Forelimb muscle (tissue), 1 donor: ENCODE measurements at places on chromosomes 13 and 19. TPM values are rescaled to one million over a fixed set of nuclear protein-coding genes. Genes with fewer than 3 reads are reported as not detected.

TMEM272 gene
- polyA plus RNA-seq = 0.29 TPM

PCDH9 gene
- polyA plus RNA-seq = 2.1 TPM

SLC6A16 gene
- polyA plus RNA-seq = 1.0 TPM

CEACAM18 gene
- polyA plus RNA-seq = not detected

CYP4F12 gene
- 0.62 TPM for polyA plus RNA-seq

C19orf38 gene
- polyA plus RNA-seq = 3.0 TPM

CTXN1 gene
- polyA plus RNA-seq = 2.0 TPM

LTBP4 gene
- 239 TPM for polyA plus RNA-seq

PRODH2 gene
- not detected for polyA plus RNA-seq

ATP12A gene
- not detected for polyA plus RNA-seq

SHISA7 gene
- 0.14 TPM for polyA plus RNA-seq

SPRY2 gene
- 67.8 TPM for polyA plus RNA-seq

AMH gene
- 6.1 TPM for polyA plus RNA-seq

GRCh38 chr13:37109051-37109678, 3.7 kb upstream of the CSNK1A1L start:
- peak; percentile 90 for DNase-seq

- no peak for DNase-seq
These were observed 1137.7 kb downstream of the UQCRFS1 start for GRCh38 chr19:28075229-28075628.

GRCh38 chr19:48900477-48901406, 630 bp downstream of the NUCB1 start:
- peak; percentile 16 for DNase-seq

GRCh38 chr19:35596366-35596999, 10.5 kb downstream of the PMIS2 start:
- DNase-seq = no peak

GRCh38 chr13:113272701-113273181, 24.3 kb upstream of the LAMP1 start:
- DNase-seq = no peak

- no peak for DNase-seq
These were observed 1029.3 kb downstream of the PCDH17 start for GRCh38 chr13:58660826-58661225.

GRCh38 chr13:109547942-109548341, 238.4 kb downstream of the IRS2 start:
- DNase-seq = no peak

DNA sequence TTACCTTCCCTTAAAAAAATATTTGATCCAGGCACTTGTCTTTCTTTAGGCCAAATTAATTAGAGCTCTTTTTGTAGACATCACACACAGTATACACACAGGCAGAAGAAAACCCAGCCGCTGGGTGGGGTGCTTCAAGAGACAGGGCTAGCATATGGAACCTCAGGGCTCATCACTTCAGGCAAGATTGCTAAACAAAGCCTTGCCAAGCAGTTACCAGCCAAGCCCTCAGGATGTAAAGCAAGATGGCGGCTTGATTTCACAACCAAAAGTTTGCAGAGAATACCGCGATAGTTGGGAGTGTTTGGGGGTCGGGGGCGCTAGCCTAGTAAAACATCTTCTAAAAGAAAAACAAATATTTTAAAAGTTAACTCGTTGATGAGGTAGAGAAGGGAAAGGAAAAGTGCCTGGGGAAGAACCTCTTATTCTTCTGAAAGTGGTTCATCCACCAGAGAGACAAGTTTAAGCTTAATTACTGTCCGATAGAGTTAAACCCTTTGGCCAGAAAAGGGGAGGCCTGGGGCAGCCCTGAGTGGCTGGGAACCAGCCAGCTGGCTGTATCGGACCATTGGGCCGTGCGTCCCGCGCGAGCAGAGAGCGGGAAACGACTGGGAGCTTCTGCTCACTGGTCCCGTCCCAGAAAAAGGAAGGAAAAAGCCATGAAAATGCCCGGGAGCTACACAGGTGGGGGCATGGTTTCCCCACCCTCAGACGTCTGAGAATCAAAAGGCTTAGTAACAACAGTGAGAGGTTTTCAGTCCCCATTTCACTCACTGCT, 254.9 kb upstream of the PCDH20 start:
- no peak for DNase-seq

DNA sequence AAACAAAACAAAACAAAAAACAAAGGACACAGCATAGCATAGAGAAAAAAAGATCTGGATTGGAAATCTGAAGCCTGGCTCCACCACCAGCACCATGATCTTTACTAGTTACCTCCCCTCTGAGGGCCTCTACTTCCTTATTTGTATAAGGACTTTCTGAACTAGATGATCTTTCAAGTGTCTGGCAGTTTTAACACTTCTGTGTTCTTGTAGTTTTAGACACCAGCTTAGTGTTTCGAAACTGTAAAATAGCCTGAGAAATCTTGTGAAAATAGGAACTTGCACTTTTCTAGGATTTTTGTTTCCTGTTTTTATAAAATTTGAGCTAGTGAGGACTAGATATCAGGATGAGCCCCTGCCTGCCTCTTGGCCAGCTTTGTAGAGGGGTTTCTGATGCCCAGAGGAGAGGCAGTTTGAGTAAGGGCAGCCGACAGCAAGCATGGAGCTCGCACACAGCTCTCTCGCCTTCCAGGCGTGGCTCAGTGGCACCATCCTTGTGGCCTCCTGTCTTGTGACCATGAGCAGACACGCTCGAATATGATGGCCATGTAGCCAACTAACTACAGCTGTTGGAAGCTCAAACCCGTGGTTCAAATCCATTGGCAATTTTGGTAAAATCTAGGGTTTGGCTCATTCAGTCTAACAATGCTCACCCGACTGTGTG, 319.0 kb downstream of the KCNRG start:
- no peak for DNase-seq

- no peak for DNase-seq
These were observed 5.4 kb upstream of the GAS6 start for GRCh38 chr13:113869263-113869662.

DNA sequence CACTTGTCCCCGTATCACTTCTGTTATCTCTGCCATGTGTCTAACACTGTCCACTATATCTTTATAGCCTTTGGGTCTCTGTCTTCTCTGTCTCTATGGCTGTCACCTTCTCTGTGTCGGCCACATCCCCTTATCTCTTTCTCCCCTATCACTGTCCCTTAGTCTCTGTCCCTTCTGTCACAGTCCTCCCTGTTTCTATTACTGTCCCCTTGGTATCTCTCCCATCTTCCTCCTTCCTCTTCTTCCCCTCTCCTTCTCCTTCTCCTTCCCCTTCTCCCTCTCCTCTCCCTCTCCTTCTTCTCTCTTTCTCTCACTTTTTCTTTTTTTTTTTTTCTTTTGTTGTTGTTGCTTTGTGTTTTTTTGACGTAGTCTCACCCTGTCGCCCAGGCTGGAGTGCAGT, 34.7 kb upstream of the LRRC4B start:
- DNase-seq = no peak

GRCh38 chr19:51131780-51132680, 7.3 kb downstream of the SIGLEC9 start:
- no peak for DNase-seq

GRCh38 chr19:45659096-45659729, 8.8 kb upstream of the GIPR start:
- DNase-seq = no peak

- DNase-seq = no peak
These were observed 7.9 kb downstream of the FOSB start for GRCh38 chr19:45475537-45476291.

DNA sequence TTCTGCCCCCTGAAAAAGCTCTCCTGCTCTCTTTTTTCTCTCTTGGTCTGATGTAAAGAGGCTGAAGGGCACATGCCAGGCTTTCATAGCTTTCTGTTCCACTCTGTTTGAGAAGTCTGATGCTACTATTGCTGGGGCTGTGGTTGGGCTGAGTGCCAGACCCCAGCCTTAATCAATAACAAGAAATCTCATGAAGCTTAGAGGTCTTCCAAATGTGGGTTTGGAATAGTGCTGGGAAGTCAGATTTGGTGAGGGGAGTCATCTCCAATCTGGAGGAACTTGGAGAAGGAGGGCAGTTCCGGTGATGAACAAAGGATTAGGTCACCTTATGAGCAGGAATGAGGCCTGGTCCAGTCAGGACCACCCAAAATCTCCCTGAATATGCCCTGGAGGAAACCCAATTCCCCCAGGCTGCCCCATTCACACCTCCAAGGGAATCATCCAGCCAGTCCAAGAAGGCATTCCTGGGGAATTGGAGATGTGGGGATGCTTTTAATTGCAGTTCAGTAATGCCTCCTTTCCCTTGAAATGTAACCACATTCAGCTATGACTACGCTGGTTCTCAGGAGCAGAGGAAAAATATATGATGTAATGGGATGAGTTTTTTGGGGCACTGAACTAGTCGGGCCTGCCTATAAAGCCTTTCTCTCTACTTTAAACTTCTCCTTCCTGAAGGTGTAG, 102.0 kb downstream of the STARD13 start:
- no peak for DNase-seq

GRCh38 chr19:517721-518597, 10.7 kb downstream of the TPGS1 start:
- no peak for DNase-seq

DNA sequence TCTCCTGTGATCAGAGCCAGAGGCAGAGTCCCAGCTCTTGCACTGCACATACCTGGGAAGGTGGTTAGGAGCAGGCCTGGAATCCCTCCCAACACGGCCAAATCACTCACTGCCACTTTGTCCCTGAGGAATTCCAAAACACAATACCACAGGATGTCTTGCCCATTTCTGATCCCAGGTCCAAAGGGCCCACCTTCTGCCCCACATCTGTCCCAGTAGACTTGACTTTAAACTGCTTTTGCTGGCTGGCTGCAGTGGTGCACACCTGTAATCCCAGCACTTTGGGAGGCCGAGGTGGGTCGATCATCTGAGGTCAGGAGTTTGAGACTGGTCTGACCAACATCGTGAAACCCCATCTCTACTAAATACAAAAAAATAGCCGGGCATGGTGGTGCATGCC, 18.9 kb downstream of the ZNF536 start:
- no peak for DNase-seq

- no peak for DNase-seq
These were observed 107.7 kb upstream of the SPATA13 start for GRCh38 chr13:24052547-24053518.

- DNase-seq = no peak
These were observed 135.0 kb downstream of the DLEU7 start for GRCh38 chr13:50708461-50708860.

- DNase-seq = no peak
These were observed 457.9 kb downstream of the FOXO1 start for GRCh38 chr13:40208517-40208916.

DNA sequence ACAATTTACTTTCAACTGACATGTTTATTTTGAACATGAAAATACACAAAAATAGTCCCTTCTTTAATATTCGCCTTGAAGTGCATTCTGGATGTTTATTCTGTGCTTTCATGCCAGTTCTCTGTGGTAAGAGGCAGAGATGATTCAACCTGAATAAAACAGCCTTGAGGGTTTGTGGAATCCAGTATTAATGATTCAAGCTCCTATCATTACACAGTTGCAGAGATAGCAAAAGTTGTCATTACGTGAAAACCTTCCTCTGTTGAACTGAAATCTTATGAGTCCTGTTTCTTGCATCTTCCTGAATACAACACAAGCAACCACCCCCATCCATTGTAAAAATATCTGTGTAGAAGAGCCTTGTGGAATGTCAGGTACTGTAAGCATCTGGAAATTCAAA, 142.3 kb upstream of the HTR2A start:
- no peak for DNase-seq

GRCh38 chr19:28482221-28482620, 730.7 kb downstream of the UQCRFS1 start:
- DNase-seq = no peak

GRCh38 chr19:54373781-54374631, 9.3 kb upstream of the LAIR1 start:
- DNase-seq = no peak

DNA sequence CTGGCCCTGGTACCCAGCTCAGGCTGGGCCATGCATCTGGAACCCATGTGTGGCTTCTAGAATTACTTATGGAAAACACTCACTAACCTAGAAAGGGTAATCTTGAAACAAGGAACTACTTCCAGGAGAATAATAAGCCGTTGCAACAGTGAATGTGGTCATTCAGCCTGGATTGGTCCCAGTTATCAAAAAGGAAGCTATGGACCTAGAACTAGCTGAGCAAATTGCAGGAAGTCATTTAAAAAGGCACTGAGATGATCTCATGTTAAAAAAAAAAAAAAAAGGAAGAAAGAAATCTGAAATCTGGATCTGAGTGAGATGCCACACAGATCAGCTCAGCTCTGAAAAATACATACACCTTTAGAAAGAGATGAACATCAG, 59.6 kb downstream of the DCT start:
- no peak for DNase-seq

DNA sequence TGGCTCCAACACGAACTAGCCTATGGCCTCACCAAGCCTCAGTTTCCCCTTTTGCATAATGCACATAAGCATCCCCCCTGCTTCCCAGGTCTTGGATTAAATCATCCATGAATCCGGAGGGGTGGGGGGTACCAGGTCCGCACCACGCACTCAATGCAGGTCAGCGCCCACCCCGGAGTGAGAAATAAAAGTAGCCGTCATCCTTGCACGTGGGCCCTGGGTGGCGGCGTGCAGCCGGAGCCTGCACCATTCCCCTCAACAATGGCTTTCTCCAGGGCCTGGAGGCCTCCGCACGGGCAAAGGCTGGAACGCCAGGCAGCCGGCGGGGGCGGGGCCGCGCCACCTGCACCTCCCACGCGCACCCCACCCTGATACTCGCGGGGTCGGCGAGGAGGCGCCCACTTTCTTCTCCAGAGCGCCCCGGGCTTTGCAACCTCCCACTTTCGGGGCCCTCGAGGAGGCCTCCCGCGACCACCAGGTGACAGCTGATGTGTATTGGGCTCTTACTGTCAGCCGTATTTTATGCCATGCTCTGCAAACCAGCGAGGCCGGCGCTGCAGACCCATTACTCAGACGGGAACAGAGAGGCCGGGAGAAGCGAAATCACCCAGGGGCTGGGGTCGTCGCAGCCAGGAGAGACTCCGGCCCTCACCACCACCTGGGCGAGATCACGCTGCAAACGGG, 767 bp upstream of the GADD45B start:
- DNase-seq = no peak

GRCh38 chr13:87123987-87124784, 547.0 kb upstream of the SLITRK5 start:
- no peak for DNase-seq

DNA sequence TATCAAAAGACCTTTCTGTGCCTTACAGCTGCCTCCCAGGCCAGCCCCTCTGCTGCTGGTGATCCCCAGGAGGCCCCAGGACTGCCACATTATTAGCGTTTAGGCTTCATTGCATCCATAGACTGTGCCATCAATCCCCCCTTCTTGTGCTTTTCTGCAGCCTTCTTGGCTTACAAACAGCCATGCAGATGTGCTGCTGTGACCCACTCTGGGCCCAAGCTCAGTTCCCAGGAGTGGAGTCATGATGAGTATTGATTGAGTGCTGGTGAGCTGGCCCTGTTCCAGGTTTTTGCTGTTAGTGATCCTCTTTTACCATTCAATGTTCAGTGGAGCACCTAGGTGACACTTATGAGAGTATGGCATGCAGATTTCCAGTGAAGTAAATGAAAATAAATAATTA, 59.9 kb upstream of the SLAIN1 start:
- no peak for DNase-seq

GRCh38 chr13:22211876-22212275, 541.0 kb downstream of the FGF9 start:
- no peak for DNase-seq

GRCh38 chr19:50759886-50760285, 10.4 kb upstream of the GPR32 start:
- DNase-seq = no peak
